Inflammatory macrophage treated with lipopolysaccharide for 4 hours (primary cell): ENCODE measurements at places on chromosomes 4 and X.

GRCh38 chr4:54101190-54102041, 1.5 kb downstream of the GSX2 start:
- DNase-seq, result no peak

DNA sequence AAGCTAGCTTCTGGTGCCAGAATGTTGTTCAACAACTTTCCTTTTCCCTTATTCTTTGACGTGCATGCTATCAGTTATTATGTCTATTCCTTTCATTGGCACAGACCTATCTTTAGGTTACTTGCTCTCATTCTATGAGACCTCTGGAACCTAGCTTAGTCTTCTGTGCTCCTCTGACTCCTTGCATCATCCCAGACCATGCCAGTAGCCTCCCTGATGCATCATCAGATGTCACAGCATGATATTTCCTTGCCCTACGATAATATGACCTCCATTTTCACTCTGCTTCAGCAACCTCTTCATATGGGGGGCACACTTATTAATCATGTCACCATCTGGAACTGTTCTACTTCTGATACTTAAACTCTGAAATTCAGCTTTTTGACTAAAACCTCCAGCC, 37.2 kb downstream of the CLCN5 start:
- no peak for DNase-seq

- no peak for DNase-seq
These were observed 28.0 kb upstream of the NDUFC1 start for GRCh38 chr4:139330283-139330682.

DNA sequence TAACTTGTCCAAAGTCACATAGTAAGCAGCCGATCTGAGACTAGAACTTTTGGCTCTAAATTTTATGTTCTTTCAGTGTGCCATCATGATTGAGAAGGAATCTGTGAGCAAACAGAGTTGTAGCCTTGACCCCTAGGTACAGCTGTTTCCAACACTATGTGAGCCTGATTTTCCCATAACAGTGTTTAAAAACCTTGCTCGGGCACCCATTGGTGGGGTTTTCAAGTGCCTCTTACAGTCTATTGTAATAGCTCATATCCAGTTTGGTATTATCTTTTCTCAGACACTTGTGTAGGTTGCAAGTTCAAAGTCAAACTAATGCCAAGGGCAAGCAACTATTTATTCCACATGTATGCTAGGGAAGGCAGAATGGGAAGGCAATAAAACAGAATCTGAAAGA, 467.9 kb downstream of the INPP4B start:
- no peak for DNase-seq

GRCh38 chrX:64192673-64193072, 12.8 kb downstream of the AMER1 start:
- DNase-seq, result no peak

DNA sequence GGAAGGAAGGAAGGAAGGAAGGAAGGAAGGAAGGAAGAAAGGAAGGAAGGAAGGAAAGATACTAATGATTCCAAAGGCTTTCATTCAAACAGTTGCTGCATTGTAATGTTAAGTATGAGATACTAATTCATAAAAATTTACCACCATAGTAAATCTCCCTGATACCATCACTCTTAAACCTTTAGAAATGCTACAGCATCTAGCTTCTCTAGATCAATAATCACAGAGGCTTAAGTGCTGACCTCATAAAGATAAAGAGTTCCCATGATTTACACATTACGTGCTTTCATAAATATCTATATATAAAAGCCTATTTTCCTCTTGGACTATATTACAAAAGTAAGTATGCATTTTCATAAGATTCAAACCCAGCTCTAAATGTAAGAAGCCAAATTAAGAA, 36.4 kb downstream of the F9 start:
- DNase-seq, result no peak

- no peak for DNase-seq
These were observed 31.1 kb downstream of the BCOR start for GRCh38 chrX:40066700-40067099.

DNA sequence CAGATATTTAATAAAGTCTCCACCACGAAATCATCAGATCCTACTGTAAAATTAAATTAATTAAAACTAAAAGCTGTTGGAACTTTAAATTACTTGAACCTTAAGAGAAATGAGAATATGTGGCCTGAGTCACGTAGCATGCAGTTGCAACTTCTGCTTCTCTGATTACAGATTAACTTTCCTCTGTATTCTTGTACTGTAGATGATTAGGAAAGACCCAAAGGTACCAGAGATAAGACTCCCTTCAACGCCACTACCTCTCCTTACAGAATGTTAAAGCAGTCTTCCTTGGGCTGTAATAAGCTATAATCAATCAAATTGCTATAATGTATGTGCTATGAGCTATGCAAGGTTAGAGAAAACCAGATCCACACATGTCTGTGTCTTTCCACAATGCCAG, 47.9 kb downstream of the FAM13A start:
- no peak for DNase-seq

DNA sequence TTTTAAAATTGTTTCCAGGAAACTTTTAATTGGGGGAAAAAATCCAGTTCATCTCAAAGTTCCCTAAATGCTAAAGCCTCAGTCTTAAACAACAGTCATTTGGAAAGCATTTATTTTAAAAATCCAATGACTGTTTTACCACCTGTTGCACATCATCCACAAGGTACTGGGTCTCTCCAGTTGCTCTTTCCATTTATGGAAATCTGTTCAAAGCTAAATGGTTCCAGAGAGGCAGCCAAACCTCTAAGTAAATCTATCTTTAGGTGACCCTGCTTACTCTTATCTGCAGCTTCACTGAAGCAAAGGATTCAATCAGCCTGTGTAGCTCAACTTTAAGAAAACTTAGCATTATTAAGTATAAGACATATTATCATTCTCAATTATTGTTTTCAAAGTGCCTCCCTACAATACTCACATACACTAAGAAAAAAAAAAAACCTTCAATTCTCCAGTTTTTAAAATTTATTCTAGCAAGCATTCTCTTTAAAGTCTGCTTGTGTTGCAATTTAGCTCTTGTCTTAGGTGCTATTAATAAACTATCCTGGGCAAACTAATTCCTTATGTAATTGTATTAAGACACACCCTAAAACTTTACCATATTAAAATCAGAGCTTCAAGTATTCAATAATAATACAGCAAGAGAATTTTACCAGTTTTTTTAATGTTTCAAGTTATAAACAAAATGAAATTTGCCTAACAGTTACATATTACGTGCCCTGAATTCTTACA, 60.6 kb downstream of the NOCT start:
- DNase-seq, result no peak

DNA sequence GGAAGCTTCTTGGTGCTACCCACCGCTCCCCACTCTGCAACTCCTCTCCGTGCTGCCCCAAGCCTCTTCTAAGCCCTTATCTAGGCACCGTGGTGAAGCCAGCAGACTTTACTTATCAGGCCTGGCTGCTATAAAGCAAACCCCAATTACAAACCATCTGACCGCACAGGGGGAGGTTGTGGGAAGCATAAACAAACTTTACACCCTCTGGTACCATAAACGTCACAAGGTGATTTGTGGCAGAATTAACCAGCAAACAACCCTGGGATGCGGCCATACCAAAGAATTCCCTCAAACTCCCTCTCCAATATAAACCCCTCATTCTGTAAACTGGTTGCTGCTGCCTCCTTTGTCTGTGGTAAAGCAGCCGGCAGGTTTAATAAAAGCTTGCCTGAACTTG, 55.2 kb downstream of the MAGEC2 start:
- no peak for DNase-seq

- no peak for DNase-seq
These were observed 263.8 kb upstream of the IGFBP7 start for GRCh38 chr4:57373991-57374390.

DNA sequence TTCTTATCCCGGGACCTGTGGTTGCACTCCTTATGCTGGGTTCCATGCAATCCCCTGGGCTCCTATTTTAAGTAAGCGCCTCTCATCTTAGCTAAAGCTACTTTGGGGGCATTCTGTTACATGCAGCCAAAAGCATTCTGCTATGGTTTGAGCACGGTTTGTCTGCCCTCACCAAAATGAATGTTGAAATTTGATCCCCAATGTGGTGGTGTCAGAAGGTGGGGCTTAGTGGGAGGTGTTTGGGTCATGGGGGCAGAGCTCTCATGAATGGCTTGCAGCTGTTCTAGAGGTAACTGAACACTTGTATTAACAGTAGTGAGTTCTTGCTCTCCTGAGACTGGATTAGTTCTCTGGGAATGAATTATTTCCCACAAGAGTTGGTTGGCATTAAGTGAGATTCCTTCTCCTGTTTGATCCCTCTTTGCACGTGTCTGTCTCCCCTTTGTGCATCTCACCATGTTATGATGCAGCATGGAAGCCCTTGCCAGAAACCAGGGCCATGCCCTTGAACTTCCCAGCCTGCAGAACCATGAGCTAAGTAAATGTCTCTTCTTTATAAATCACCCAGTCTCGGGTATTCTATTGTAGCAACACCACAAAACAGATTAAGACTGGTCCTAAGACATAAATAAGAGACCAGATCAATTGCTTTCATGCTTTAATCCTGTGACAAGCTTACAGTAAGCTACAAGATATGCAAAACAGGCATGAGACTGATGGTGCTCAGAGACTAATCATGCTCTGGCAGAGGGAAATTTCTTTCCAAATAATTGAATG, 141.8 kb downstream of the TSPAN5 start:
- no peak for DNase-seq

DNA sequence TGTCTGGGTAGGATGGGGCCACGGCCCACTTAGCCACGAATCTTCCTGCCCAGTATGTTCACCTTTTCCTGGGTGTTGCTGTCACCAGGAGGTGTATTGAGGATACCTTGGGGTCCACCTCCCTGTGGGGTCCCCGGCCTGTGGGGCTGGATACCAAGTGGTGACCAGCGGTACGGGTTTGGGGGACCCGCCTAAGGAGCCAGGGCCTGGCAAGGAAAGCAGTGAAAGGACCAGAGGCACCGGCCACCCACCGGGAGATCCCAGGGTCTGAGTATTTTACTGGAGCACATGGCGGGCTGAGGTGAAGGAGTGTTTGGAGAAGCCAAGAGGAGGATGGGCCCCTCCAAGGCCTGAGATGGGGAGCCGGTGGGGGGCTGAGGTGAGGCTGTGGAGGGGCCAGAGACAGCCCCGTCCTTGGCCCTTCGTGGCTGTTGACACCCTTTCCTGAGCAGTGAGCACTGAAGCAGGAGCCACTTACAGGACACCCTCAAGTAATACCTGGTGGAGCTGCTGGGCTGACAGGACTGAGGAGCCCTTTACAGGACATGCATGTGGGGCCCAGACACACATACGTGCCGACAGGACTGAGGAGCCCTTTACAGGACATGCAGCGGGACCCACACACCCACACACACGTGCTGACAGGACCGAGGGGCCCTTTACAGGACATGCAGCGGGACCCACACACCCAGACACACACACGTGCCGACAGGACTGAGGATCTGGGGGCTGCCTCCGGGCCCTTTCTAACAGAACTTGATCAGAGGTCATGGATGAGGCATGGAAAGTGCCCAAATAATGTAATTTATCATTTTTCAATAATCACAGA, 38.4 kb downstream of the TMEM271 start:
- no peak for DNase-seq

- no peak for DNase-seq
These were observed 114.7 kb upstream of the EDNRA start for GRCh38 chr4:147366164-147366563.

GRCh38 chrX:103811858-103812257, 20.2 kb downstream of the RAB9B start:
- no peak for DNase-seq
